ENCODE measurements at places on chromosomes 12 and 14.
A peak's percentile ranks its signal among the peaks of the same experiment; 100 is the strongest.

GRCh38 chr12:84113666-84114065 lies 798.9 kb downstream of the SLC6A15 start:
- no peak for DNase-seq

DNA sequence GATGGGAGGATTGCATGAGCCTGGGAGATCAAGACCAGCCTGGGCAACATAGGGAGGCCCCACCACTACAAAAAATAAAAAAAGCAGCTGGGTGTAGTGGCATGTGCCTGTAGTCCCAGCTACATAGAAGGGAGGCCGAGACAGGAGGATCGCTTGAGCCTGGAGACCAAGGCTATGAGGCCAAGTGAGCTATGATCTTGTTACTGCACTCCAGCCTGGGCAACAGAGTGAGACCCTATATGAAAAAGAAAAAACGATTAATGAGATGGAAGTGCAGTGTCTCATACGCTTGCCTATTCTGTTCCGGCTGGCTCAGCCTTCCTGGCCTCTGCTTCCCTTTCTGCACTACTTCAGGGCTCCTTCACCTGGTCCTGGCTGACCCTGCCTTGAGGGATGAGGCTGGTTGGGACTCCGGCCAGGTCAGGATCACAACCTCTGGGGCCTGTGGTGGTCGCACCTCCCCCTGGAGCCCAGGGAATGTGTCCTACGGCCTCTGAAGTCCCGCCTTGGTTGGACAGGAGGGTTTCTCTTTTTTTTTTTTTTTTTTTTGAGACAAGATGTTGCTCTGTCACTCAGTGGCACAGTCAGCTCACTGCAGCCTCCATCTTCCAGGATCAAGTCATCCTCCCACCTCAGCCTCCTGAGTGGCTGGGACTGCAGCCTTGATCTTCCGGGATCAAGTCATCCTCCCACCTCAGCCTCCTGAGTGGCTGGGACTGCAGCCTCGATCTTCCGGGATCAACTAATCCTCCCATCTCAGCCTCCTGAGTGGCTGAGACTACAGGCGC lies 10.7 kb downstream of the TEDC1 start:
- peak; percentile 8 for DNase-seq

DNA sequence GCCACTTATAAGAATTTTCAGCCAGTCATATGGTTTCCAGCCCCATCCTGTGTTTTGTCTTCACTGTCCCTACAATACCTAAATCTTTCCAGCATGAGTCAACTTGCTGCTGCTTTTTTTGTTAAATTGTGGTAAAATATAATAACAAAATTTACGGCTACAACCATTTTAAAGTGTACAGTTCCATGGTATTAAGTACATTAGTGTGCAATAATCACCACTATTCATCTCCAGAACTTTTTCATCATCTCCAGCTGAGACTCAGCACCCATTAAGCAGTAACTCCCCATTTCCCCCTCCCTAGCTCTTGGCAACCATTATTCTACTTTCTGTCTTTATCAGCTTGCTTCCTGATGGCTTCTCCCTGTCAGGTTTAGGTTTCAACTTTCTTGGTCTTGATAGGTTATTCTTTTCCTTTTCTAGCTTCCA lies 39.1 kb downstream of the FRS2 start:
- DNase-seq, result no peak

- DNase-seq, result peak; percentile 87
Measured at GRCh38 chr12:105337391-105337790, 6.9 kb downstream of the C12orf75 start.

DNA sequence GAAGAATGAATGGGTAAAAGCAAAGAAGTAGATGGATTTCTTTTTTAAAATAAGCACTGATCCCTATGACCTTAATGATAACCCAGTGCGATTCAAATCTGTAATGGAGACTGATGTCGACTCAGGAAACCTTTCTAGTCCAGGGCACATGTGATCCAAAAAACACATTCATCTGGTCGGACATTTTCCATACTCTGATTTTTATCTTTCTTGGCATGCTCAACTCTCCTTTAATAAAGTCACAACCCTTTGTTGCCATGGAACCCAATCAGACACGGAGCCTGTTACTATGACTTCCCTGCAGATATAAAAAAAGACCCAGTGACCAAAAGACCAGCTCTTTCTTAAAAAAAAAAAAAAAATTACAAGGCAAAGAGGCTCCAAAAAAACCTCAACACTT lies 27.9 kb downstream of the TMCC3 start:
- DNase-seq, result no peak

GRCh38 chr14:81172353-81172752 lies 48.4 kb downstream of the GTF2A1 start:
- no peak for DNase-seq

DNA sequence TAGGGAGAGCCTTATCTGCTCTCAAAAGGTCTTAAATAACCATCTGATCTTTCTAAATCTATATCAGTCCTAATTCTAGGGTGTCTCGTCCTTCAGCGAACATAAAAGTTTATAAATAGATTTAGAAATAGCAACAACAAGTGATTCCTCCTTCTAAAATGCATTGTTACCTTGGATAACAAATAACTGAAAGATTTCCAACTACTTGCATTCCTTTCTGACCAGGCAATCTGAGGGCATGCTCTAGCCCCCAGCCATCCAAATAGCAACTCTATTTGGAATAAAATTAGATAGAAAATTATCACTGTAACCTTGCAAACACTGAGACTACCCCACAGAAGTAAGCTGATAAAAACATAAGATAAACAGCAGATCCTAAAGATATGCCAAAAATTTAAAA lies 21.8 kb upstream of the KRR1 start:
- no peak for DNase-seq

DNA sequence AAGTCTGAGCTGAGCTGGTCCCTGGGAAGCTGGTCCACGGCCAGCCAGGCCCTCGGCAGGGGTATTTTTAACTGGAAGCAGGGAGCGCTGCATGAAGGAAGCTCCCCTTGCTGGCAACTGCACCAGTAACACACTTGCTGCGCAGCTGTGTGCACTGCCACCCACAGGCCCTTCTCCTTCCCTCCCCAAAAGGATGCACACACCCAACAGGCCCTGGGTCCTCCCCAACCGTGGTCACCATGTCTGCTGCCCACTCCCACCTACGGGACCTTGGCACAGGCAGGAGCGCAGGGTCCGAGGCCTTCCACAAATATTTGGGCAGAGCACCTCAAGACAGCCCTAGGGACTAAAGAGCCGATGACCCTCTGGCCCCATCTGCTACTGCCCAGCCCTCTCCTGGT lies 157.0 kb upstream of the PRMT8 start:
- no peak for DNase-seq

DNA sequence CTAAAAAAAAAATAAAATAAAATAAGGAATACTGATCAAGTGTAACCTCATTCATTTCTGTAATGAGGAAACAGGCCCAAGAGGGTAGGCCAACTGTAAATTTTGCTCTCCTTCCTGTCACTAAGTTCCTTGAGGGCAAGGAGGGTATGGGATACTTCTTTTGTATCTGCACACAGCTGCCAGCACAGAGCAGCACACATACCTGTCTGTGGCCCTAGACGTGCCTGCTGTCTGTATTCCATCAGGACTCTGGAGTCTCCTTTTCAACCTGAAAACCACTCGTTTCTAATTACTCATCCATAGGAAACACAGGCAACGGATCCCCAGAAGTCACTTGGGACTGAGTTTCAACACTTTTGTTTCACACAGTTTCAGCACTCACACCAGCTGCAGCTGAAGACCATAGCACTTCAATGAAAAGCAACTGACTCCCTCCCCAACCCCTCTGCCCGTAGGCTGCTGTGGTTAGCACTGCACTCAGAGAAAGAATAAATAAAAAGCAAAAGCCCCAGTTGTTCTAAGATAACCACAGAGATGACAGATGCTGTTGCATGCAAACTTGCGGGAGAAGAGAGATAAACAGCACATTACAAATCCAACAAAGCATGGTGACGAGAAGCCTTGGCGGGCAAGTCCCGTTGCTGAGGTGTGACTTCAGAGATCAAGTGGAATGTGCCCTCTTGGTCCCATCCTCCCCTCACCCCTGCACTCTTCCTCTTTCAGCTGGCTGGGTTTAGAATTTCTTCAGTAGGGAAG lies 24.9 kb downstream of the CRACR2A start:
- DNase-seq, result peak; percentile 96

DNA sequence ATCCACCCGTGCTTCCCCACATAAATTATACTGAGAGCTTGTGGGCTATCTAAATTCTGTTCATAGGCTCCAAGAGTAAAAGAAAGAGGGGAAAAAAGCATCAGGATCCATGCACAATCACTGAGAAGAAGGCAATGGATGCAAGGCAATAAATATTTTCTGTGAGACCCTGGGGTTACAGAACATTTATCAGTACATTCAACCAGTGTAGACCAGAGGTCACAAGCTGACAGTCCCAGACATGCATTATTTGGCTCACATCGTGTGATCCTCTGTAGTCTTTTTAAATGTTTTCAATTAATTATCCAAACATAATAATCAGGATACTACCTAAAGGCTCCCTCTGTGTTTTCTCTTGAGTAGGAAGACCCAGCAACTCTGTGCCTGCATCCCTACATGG lies 267.9 kb upstream of the CAND1 start:
- DNase-seq, result no peak

GRCh38 chr14:38135106-38135867 lies 72.4 kb upstream of the SSTR1 start:
- no peak for DNase-seq

GRCh38 chr12:92128612-92129011 lies 17.0 kb downstream of the BTG1 start:
- DNase-seq, result no peak

DNA sequence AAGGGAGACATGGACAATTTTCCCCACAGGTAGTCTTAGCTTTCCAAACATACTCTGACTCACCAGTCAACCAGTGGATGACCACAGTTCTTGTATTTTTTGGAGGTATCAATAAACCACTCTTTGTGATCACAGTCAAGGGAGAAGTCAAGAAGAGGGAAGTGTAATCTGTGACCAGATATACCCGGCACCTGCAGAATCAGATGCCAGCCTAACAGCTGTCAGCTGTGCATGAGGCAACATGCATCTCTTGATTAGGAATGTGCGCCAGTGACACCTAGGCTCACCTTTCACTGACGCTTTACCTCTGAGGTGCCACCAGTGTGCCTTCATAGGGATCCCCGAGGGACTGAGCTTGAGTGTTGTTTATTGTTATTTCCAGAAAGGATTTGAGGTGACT lies 20.0 kb downstream of the PROX2 start:
- no peak for DNase-seq

DNA sequence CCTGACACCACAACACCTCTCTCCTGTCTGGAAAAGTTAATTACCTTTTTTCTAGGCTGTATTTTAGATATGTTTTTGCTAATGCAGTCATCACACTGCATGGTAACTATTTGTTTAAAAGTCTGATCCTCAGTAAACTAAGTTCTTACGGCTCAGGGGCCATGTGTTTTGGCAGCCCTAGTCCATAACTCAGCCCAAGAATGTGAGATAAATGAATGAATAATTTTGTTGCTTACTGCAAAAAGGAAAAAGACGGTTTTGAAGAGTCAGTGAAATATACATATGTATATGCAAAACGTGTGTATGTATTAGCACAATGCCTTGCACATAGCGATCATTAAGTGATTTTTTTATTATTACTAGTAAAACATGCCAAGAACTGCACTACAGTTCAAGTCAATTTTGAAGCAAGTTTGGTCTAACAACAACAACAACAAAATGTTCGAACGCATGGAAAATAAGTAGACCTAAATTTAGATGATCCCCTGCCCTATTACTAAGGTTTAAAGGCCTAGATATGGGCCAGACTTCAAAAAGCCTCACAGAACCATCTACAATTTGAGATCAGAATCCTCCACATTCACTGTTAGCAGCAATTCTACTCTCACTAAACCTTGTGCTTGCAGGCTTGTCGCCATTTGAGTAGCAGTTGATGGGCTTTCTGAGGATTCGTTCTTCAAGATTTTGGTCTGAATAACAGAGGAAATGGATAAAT lies 140.0 kb downstream of the NDUFA12 start:
- DNase-seq, result no peak

DNA sequence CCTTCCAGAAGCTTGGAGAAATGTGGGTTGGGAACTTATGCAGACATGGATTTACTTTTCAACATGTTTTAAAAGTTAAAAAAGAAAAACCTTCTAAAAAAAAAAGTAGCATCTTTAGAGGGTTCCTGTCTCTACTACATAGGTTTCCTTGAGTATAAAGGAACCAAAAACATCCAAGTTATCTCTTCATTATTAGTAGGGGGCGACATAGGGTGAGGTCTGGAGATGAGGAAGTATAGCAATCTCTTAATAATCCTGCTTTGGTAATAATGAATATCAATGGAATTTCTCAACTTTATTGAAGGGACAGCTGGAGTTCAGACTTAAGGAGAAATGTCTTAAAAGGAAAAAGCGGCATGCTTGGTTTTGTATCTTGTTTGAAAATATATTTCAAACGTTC lies 6.5 kb upstream of the PLXNC1 start:
- peak; percentile 28 for DNase-seq

DNA sequence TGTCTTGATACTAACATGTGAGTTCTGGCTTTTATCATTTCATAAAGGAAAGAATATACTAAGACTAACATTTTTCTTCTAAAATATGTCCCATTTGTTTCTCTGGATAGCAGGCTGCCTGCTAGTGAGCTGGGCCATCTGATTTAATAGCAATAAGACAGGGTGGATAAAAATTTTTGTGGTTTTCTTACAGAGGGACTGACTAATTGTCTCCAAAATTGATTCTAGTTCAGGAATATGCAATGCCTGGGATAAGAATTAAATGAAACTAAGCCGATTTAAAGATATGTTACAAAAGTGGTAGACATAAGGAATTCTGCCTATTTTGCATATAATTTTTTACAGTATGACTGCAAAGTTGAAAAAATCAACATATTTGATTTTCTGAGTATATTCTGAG lies 252.9 kb upstream of the NAV3 start:
- DNase-seq, result no peak

GRCh38 chr12:101608301-101609133 lies 13.7 kb downstream of the MYBPC1 start:
- DNase-seq, result no peak

DNA sequence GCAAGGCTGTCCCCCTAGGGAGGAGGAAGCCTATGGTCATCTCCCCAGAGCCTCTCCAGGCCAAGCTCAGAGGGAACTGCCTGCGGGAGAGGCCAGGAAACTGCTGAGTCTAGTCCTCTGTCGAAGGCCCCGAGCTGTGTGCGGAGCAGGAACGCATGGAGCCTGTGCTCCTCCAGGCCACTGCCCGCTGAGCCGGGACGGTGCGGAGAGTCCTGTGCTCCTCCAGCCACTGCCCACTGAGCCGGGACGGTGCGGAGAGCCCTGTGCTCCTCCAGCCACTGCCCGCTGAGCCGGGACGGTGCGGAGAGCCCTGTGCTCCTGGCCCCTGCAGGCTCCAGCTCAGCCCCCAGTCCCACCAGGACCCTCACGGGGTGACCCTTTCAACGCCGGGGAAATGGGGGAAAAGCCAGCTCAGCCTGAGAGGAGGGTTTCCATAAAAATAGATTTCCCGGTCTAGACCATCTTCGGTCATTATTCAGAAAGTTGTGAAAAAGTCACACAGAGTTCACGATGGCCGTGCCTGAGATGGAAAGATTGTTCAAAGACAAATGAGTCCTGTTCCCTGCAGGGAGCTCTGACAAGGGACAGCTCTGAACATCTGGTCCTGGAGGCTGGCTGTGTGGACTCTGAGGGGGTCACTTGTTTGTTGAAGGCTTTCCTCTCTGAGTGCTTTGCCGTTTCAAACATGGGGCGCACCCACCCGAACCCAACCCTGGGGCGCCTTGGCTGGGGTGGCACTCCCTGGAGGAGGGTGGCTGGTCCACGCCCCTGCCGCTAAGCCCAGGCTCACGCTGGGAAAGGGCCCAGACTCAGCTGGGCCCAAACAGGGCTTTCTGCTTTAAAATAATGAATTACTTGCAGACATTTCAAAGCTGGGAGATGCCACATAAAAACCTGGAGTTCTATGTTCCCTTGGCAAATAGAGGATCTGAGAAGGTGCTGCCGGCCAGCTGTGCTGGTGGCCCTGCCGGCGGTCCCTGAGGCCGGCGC lies 85.5 kb downstream of the ADGRD1 start:
- DNase-seq, result no peak

GRCh38 chr14:100290607-100291304 lies 15.5 kb downstream of the SLC25A29 start:
- DNase-seq, result no peak
